NCI-H2081 treated with DMSO at 0.1 percent for 48 hours (cell line): ENCODE measurements at places on chromosomes 16 and 17.

GRCh38 chr17:17628388-17629008, 37.0 kb upstream of the PEMT start:
- DNase-seq, result no peak

GRCh38 chr17:72175787-72176515, 55.1 kb downstream of the SOX9 start:
- DNase-seq, result no peak

DNA sequence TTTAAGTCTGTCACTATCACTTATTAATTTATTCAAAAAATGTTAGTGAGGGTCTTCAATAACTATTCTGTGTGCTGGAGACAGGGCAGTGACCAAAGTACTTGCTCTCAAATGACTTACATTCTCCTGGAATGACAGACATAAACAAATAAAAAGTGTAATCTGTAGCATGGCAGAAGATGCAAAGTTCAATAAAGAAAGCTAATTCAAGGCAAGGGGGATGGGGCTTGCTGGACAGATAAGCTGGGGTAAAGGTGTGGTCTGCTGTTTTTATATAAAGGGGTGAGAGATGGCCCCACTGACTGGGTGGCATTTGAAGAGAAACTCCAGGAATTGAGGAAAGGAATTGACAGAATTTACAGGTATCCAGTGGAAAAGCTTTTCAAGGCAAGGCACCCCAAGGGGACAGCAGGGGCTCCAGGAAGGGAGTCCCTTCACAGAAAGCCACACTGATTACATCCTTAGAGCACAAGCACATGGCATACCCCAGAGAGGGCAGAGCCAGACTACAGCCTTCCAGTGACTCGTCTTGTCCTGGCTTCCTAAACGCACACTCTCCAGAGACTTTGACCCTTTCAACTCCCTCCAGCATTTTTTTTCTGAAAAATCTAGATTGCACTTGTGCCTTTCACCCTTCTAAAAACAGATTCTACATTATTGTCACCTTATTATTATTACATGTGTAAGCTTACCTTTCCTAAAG, 123.7 kb upstream of the HS3ST3A1 start:
- no peak for DNase-seq

GRCh38 chr17:32111141-32111771, 31.0 kb upstream of the RHOT1 start:
- peak; percentile 50 for DNase-seq

- no peak for DNase-seq
Measured at GRCh38 chr17:80668375-80669148, 123.9 kb downstream of the RPTOR start.
